ENCODE measurements at places on chromosomes 1 and 21.

- no peak for DNase-seq
Observed at GRCh38 chr1:119318466-119319309, 49.9 kb upstream of the HAO2 start.

- DNase-seq: peak; percentile 4
Observed at GRCh38 chr1:23019863-23020625, 776 bp downstream of the KDM1A start.

- no peak for DNase-seq
Observed at GRCh38 chr1:94773296-94773809, 46.8 kb upstream of the SLC44A3 start.

GRCh38 chr1:118900643-118901440 lies 87.3 kb downstream of the TBX15 start:
- no peak for DNase-seq

- DNase-seq: no peak
Observed at GRCh38 chr1:51309291-51309690, 21.1 kb downstream of the TTC39A start.

DNA sequence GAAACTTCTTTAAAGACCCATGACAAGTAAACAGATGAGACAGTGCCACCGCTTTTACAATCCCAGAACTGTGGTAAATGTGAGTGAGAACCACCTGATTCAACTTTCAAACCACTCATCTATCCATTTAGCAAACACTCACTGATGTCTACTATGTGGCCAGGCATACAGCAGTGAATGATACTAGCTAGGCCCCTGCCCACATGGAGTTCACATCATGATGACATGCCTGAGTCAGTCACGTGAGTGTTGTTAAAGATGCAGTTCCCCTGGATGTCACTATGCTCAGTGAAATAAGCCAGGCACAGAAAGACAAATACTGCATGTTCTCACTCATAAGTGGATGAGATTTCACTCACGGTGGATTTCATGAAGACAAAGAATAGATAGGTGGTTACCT lies 28.4 kb downstream of the STX6 start:
- DNase-seq: no peak

DNA sequence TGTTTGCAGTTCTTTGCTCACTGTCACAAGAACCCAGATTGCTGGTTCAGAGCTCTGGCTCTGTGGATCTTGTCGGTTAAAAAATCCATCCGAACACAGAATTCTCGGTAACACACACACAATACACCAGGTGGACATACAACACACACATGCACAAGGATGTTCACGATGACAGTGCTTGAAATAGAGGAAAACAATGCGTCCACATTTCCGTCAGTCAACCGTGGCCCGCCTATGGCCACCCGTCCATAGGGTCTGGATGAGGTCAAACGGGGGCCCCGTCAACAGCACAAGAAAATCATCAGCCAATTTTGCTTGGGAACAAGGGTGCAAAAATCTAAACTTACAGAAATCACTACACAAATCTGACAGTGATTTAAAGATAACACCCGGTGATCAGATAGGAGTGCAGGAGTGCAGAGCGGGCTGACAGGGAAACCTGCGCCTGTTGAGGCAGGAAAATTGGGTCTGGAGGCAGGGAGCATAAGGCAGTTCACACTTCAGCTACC lies 50.4 kb upstream of the SLC19A1 start:
- DNase-seq: no peak

- no peak for DNase-seq
Observed at GRCh38 chr1:236228411-236228810, 53.3 kb downstream of the ERO1B start.

DNA sequence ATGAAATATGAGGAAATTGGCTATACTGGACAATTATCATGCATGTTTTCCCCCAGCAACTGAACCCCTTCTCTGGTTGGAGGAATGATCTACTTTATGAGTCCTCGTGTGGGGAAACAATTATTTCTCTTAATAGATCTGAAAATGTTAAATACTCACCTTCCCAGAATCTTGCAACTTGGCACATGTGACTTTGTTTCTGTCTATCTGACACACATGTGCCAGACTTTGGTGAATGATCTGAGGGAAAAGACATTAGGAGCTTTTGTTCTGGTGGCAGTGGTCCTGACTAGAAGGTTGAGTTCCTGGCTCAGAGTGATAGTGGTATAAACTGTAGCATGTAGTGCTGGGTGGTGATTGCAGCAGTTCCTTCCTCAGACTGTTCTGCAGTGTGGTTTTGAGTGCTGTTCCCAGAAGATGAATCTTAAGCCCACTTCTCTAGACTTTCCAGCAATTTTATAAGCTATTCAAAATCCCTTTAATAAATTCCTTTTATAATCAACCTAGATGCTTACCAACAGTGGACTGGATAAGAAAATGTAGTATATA lies 59.3 kb upstream of the B3GALNT2 start:
- no peak for DNase-seq

DNA sequence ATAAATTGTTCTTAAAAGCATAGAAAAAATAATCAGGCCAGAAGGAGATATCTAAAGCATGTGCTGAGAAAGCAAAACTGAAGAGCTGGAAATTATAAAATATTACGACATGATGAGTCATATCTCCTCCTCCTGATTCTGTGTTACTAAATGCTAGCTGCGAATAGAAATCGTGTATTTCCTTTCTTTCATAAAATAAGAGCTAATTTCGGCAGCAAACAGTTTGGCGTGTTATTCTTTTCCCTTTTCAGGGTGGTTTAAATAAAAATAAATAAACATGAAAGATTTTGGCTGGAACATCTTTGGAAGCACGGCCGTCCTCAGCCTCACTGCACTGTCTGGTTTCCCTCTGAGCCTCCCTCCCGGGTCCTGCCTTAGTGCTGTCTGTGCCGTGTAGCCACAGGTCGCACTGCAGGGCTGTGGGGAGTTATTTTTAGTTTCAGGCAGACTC lies 56.0 kb downstream of the ADARB1 start:
- no peak for DNase-seq

DNA sequence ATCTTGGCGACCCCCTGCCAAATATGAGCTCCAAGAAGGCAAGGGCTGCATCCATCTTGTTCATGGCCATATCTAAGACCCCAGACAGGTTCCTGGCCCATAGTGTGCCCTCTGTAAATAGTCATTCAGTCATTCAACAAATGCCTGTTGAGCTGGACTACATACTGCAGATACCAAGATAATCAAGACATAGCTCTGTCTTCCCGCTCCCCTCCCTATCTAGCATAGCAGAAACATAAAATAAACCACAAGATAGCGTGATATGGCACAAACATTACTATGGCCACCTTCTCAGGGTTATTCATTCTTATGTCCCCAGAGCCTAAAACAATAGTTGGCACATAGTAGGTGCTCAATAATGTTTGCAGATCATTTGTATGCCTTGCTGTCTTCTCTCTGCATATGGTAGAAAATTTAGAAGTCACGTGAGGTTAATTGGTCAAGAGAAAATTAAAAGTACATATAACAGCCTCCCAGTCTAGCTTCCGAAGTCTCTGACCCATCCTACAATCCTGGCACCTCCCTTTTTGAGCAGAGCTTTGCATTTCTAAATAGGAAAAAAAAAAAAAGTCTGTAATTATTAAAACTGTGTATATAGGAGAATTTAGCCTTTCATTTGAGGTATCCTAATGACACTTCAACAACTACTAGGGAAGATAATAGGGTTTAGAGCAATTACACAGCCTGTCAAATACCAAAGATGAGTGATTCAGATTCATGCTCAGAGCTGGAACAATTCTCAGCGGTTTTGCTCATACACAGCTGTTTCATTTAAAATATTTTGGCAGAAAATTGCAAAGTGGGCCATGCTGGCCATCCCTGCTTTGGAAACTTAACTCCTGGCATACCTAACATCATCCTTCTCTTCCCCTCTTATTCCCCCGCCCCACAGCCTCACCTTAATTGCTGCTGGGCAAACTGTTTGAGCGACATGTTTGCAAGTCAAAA lies 219.0 kb downstream of the KAZN start:
- no peak for DNase-seq

DNA sequence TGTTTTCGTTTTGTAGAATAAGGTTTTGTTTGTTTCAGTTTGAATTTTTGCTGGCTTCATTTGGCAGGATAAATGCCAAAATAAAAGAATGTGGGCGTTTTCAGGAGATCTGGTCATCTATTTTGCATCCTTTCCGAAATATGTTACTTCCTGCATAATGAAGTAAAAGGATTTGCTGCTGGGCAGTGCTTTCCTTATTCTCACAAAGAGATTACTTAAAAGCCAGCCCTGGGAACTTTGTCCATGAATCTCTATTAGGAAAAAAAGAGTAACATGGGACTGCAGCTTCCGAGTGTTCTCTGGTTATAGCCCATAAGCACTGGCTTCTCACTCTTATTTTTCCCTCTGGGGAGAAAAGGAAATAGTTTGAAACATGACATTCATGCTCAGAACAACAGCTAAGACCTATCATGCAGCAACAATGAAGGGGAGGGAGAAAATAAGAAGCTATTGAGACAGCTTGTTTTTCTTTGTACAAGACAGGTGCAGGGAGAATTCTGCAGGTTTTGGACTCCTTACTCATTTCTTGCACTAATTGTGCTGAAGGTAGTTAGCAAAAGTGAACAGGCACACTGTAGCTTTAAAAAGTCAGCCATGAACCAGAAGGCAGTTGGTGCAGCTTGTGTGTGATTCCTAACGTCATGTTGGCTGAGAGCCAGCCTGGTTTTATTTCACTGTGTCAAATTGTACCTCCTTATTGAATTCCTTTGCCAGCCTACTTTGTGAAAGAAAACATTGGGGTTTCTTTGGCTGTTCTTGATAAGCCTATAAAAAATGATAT lies at the start of gene SAMD13:
TSS of gene SAMD13 (plus strand) at position 705 of the 781 bp plus-strand sequence. CDS start 1,527 bp downstream, outside the sequence.
- no peak for DNase-seq

DNA sequence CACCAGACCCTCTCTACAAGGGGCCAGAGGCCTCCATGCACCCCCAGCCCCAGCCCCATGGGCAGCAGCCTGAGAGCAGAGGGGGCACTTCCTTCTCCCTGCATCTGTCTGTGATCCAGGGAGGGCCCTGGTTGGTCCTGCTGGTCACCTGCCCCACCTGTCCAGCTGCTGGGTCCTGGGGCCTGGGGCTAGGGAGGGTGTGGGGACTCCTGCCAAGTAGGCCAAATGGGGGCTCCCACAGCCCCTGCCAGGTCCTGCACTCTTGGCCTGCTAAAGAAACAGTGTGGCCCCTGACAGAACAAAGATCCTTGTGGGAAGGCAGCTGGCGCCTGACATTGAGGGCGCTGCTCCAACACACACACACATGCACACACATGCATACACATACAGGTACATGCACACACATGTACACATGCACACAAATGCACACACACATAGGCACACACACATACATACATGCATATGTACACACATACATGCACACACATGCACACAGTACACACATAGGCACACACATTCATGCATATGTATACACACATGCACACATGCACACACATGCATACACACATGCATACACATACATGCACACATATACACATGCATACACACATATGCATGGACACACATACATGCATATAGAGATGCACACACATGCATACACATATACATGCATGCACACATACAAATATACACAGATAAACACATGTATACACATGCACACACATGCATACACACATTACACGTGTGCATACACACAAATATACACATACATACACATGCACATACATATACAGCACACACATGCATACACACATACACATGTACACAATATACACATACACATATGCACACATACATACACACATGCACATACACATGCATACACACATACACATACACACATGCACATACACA lies 49.9 kb downstream of the TRPM2 start:
- DNase-seq: no peak

GRCh38 chr1:17162941-17163340 lies 42.0 kb upstream of the PADI1 start:
- no peak for DNase-seq

GRCh38 chr1:234065794-234066447 lies 161.4 kb downstream of the SLC35F3 start:
- peak; percentile 59 for DNase-seq

GRCh38 chr1:43359696-43360095 lies 915 bp downstream of the CDC20 start:
- no peak for DNase-seq

DNA sequence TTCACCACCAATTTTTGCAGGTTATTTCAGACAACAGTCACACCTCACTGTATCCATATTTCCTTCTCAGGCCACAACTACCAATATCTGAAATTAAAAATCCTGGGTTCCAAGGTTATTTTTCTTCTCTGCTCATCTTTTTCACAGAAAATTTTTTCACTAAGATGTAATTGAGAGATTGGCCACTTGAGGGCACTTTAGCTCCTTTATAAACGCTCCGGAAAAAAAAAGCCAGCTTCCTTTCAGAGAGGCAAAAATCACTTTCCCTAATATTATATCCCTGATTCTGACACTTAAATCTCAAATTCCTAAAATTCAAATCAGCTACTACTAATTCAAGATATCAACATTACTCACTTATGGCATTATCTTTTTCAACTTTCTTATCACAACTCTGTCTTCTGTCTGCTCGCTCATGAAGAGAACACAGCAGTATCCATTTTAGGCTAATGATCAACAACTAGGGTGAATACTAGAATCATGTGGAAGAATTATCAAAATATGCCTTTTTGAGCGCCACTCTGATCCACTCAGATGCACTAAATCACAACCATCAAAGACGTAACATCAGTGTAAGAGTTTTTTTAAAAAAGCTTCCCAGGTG lies 101.4 kb upstream of the RGS1 start:
- DNase-seq: no peak

GRCh38 chr1:117930484-117930883 lies 945 bp downstream of the WDR3 start:
- no peak for DNase-seq

DNA sequence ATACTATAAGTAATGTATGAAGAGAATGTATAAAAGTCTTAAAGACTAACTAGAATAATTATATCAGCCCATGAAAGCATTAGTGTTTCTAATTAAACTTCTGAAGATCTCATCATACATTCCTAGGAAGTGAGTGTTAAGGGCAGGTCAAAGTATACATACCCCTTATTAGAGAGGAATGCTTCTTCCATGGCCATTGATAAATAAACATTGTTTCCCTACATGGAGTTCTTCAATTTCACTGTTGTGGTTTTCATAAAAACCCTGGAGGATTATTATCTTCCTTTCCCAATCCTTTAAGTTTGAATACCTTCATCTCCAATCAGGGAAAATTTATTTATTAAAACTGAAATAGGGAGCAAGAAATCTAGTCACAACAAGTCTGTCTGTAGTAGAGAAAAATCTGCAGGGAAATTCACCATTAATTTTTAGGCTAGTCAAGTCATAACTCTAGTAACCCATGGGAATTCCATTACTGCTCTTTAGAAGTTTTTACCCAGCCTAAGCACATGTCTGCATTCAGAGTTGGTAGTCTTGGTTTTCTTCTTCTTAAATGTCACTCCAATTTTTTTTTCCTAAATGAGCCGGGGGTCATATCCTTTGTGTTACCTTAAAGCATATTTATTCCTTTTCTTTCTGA lies 147.0 kb downstream of the TNFSF18 start:
- DNase-seq: no peak

DNA sequence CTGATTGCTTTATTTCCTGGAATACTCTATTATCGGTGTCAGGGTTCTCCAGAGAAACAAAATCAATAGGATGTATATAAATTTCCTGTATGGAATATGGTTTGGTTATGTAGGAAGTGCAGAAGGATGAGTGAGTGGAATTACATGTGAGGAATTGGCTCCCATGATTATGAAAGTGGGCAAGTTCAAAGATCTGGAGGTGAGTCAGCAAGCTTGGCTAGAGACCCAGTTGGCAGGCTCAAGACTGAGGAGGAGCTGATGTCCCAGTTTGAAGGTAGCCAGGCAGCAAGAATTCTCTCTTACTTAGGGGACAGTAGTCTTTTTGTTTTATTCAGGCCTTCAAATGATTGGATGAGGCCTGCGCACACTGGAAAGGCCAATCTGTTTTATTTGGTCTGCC lies 57.5 kb downstream of the MAP3K7CL start:
- no peak for DNase-seq
